CD4-positive, CD25-positive, alpha-beta regulatory T cell (primary cell): ENCODE measurements at places on chromosomes 2 and 18. TPM values are rescaled to one million over a fixed set of nuclear protein-coding genes. Genes with fewer than 3 reads are reported as not detected.

BOK gene
- total RNA-seq = not detected

- DNase-seq = no peak
Observed at GRCh38 chr2:154814856-154815255, 116.4 kb downstream of the KCNJ3 start.

GRCh38 chr2:234898534-234899053, 53.2 kb upstream of the SH3BP4 start:
- DNase-seq = no peak

DNA sequence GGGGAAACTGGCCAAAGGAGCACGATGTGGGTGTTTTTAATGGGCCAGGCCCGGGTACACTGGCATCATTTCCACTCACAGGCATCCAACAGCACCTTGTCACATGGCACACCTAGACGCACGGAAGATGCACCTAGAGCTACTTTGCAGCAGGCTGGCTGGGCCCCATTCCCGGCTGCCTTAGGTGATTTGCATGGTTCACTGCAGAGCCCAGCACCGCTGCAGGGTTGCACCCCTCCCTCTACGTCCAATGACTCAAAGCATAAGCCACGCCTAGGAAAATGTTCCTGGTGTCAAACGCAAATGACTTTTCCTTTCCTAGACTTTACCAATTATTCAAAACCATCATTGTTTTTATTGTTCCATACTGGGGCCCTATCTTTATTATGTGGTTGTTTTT, 222.9 kb downstream of the EIPR1 start:
- no peak for DNase-seq

TEKT4 gene
- total RNA-seq = not detected

GRCh38 chr2:65025453-65026123, 30.6 kb upstream of the CEP68 start:
- DNase-seq = no peak

TMEM163 gene
- 0.64 TPM for total RNA-seq

IL36A gene
- total RNA-seq = not detected

DNA sequence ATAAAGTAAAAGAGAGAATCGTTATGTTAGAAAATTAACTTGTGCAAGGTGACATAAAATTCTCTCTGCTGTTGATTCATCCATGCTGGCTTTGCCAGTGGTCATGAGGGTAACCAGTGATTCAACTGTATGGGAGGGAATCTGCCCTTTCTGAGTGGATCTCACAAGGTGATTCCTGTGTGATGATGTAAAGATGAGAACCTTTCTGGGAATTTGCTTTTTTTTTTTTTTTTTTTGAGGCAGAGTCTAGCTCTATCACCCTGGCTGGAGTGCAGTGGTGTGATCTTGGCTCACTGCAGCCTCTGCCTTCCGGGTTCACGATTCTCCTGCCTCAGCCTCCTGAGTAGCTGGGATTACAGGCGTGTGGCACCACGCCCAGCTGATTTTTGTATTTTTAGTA, 23.3 kb downstream of the RAB31 start:
- no peak for DNase-seq

DNA sequence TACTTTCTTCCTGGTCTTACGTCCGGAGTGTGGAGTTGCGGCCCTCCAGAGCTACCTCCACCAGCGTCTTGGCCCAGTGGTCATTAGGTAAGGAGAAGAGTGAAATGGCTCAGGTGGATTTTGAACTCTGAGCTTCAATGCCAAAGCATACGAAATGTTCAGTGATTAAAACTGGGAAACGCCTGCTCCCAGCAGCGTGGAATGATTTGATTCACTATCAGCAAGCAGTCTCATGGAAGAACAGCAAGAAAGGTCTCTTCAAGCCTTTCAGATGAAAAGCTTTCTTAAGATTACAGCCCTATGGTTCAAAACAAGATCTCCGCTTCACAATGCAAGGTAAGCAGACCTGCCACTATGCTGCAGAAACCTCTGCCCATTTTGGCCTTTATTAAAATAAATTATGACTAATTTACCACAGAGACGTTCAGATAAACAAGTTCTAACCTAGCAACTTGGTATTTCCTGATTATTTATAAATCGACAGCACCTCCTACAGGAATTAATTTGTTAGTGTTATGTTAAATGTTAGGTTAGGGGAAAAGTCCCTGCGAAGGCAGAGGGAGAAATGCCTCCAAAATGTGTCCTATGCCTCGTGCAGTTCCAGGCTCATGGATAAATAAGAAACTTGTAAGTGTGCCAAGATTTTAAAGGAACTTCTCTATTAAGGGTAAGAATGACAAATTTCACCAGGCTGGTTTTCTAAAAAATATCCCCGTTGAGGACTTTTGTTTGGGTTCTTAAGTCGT, 10.1 kb downstream of the SP9 start:
- no peak for DNase-seq

CPO gene
- not detected for total RNA-seq

GRCh38 chr2:1972948-1973347, 228.6 kb upstream of the PXDN start:
- no peak for DNase-seq
